Caco-2 (cell line): ENCODE measurements at places on chromosomes 5 and 9. TPM values are rescaled to one million over a fixed set of nuclear protein-coding genes. Genes with fewer than 3 reads are reported as not detected.

GRCh38 chr5:157999696-158000095 is 140.8 kb upstream of the CLINT1 start:
- H3K27ac ChIP-seq: no peak overlapping the region
- no peaks in the 10 kb centered on the region for H3K27me3 ChIP-seq
- DNase-seq: no peak
- no peak overlapping the region for H3K4me3 ChIP-seq
- H3K36me3 ChIP-seq: no peaks in the 10 kb centered on the region

SGCD gene
- total RNA-seq: 0.20 and 0.28 TPM in 2 replicates

FOXD4L6 gene
- total RNA-seq: not detected in 2 replicates

GRCh38 chr9:126380447-126380846 is 53.8 kb downstream of the MVB12B start:
- H3K27me3 ChIP-seq: no peaks in the 10 kb centered on the region
- no peak overlapping the region for H3K27ac ChIP-seq
- no peaks in the 10 kb centered on the region for H3K36me3 ChIP-seq
- H3K4me3 ChIP-seq: no peak overlapping the region

MED7 gene
- total RNA-seq: 14.6 and 17.3 TPM in 2 replicates

- H3K27ac ChIP-seq: no peak overlapping the region
- no peaks in the 10 kb centered on the region for H3K36me3 ChIP-seq
- DNase-seq: no peak
- H3K4me3 ChIP-seq: no peak overlapping the region
- H3K27me3 ChIP-seq: no peaks in the 10 kb centered on the region
These were observed 89.3 kb upstream of the IL12B start for GRCh38 chr5:159419576-159419975.

DNA sequence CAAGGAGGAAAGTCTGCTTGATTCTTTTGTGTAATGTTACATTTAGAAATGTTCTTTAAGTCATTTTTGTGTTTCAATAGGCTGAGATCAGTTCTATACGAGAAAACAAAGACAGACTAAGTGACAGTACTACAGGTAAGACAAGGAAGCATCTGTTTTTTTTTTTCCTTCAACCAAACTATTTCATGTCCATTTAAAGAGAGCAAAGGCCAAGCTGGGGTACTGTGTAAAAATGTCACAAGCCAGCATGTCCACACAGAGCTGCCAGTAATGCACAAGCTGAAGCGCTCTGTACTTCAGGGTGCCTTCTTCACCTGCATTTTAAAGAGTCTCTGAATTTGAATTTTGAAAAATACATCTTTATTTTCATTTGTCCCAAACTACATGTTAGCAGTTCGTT is 20.2 kb upstream of the TTC23L start:
- DNase-seq: no peak
- H3K27ac ChIP-seq: no peak overlapping the region
- no peaks in the 10 kb centered on the region for H3K27me3 ChIP-seq
- H3K4me1 ChIP-seq: peaks cover 14% of the 10 kb centered on the region; the same call in 1 of the 2 replicates
- H3K36me3 ChIP-seq: no peaks in the 10 kb centered on the region; the same call in 1 of the 2 replicates

- H3K36me3 ChIP-seq: no peaks in the 10 kb centered on the region
- H3K27ac ChIP-seq: no peak overlapping the region
- DNase-seq: no peak
- no peak overlapping the region for H3K4me3 ChIP-seq
- no peaks in the 10 kb centered on the region for H3K4me1 ChIP-seq
These were observed 195.0 kb downstream of the FBXO4 start for GRCh38 chr5:42120070-42120469.

DNA sequence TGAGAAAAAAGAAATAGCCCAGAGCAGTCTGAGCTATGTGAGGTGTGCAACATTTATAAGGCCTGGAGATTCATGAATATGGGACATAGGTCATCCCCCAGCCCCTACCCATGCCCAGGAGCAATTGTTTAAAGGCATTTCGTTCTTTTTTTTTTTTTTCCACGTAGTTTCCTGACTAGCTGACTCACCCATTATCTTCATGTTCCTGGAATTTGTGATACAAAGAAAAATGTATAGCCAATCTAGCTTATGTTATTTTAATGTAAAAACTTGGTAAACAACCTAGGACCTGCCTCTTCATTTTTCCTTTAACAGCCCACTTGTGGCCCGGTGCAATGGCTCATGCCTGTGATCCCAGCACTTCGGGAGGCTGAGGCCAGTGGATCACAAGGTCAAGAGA is 81.3 kb downstream of the OSTF1 start:
- DNase-seq: no peak
- H3K27me3 ChIP-seq: no peaks in the 10 kb centered on the region
- no peaks in the 10 kb centered on the region for H3K4me1 ChIP-seq

GRCh38 chr9:127223266-127223665 is 41.3 kb upstream of the GARNL3 start:
- no peaks in the 10 kb centered on the region for H3K36me3 ChIP-seq
- no peak overlapping the region for H3K4me3 ChIP-seq
- peaks cover 6% of the 10 kb centered on the region for H3K4me1 ChIP-seq
- H3K27me3 ChIP-seq: no peaks in the 10 kb centered on the region
- DNase-seq: no peak
- H3K27ac ChIP-seq: no peak overlapping the region

- no peaks in the 10 kb centered on the region for H3K4me1 ChIP-seq
- no peak overlapping the region for H3K4me3 ChIP-seq
- no peak overlapping the region for H3K27ac ChIP-seq
- peak; percentile 45 for DNase-seq
- H3K27me3 ChIP-seq: no peaks in the 10 kb centered on the region
These were observed 391.1 kb downstream of the ARHGEF28 start for GRCh38 chr5:74017112-74017511.

- H3K27me3 ChIP-seq: no peaks in the 10 kb centered on the region
- no peak overlapping the region for H3K27ac ChIP-seq
- no peaks in the 10 kb centered on the region for H3K36me3 ChIP-seq
- no peak overlapping the region for H3K4me3 ChIP-seq
- H3K4me1 ChIP-seq: no peaks in the 10 kb centered on the region
These were observed 155.2 kb downstream of the FRMD3 start for GRCh38 chr9:83383034-83383433.

- H3K36me3 ChIP-seq: no peaks in the 10 kb centered on the region
- DNase-seq: no peak
- no peak overlapping the region for H3K27ac ChIP-seq
- no peaks in the 10 kb centered on the region; the same call in 1 of the 2 replicates for H3K27me3 ChIP-seq
- H3K4me1 ChIP-seq: no peaks in the 10 kb centered on the region
- H3K4me3 ChIP-seq: no peak overlapping the region
These were observed 153.6 kb downstream of the TSSK1B start for GRCh38 chr5:113281194-113281593.

GRCh38 chr5:24899180-24899579 is 254.4 kb upstream of the CDH10 start:
- DNase-seq: no peak
- H3K27ac ChIP-seq: no peak overlapping the region
- no peaks in the 10 kb centered on the region for H3K27me3 ChIP-seq
- H3K4me1 ChIP-seq: no peaks in the 10 kb centered on the region
- H3K36me3 ChIP-seq: no peaks in the 10 kb centered on the region

- no peak for DNase-seq
- no peaks in the 10 kb centered on the region for H3K4me1 ChIP-seq
- H3K36me3 ChIP-seq: no peaks in the 10 kb centered on the region
- H3K4me3 ChIP-seq: no peak overlapping the region
These were observed 30.4 kb upstream of the DENND1A start for GRCh38 chr9:123960366-123960765.

DNA sequence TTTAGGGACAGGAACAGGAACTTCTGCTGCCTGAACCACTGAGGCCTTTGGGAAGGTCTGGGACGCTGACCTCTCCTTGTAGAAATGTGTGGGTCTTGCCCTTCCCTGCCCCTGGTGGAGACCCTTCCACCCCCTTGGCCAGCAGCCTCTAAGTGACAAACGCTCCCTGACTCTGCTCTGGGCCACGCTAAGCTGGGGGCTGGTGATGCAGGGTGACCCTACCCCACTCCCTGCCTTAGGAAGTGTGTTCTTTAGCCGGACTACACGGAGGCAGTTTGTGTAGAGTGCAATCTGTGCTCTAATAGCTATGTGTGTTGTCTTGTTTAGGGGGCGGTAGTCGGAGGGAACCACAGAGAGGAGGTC is 123.0 kb downstream of the COL23A1 start:
- no peaks in the 10 kb centered on the region for H3K27me3 ChIP-seq
- no peak overlapping the region for H3K27ac ChIP-seq
- peaks cover 7% of the 10 kb centered on the region; the same call in 1 of the 2 replicates for H3K4me1 ChIP-seq
- H3K36me3 ChIP-seq: no peaks in the 10 kb centered on the region

GRIN1 gene
- 1.9 and 3.7 TPM in 2 replicates for total RNA-seq

- no peaks in the 10 kb centered on the region for H3K27me3 ChIP-seq
- no peak overlapping the region for H3K27ac ChIP-seq
- no peak for DNase-seq
These were observed 177.8 kb upstream of the SGCD start for GRCh38 chr5:156149213-156149612.

GRCh38 chr5:113778147-113778546 is 264.7 kb downstream of the YTHDC2 start:
- no peaks in the 10 kb centered on the region for H3K27me3 ChIP-seq
- no peaks in the 10 kb centered on the region for H3K4me1 ChIP-seq
- no peak overlapping the region for H3K4me3 ChIP-seq
- no peaks in the 10 kb centered on the region for H3K36me3 ChIP-seq
- DNase-seq: no peak

PCDHA11 gene
- total RNA-seq: not detected in 2 replicates

FAM81B gene
- total RNA-seq: not detected in 2 replicates

DNA sequence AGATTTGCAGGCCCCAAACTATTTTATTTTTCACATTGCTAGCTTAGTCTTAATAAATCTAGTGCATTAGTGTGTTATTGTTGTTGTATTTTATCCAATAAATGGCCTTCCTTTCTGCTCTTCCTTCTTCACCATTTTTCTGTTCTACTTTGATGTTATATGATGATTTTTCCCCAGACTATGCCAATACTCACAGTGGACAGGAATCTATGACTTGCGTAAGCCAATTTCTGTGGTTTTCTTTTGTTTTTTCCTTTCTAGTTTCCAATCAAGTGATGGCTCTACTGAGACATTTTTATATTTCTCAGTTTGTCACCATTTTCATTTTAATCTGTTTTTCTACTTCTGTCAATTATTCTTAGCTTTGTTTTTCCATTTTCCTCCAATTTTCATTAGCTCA is 106.8 kb upstream of the FBXL7 start:
- no peak overlapping the region for H3K27ac ChIP-seq
- H3K27me3 ChIP-seq: no peaks in the 10 kb centered on the region
- H3K36me3 ChIP-seq: no peaks in the 10 kb centered on the region
- no peak for DNase-seq
- H3K4me1 ChIP-seq: no peaks in the 10 kb centered on the region
- no peak overlapping the region for H3K4me3 ChIP-seq

- no peak for DNase-seq
- H3K4me1 ChIP-seq: no peaks in the 10 kb centered on the region
- no peak overlapping the region for H3K4me3 ChIP-seq
- H3K36me3 ChIP-seq: no peaks in the 10 kb centered on the region
- H3K27me3 ChIP-seq: no peaks in the 10 kb centered on the region
These were observed 265.5 kb upstream of the ADRA1B start for GRCh38 chr5:159650803-159651202.

- H3K27ac ChIP-seq: no peak overlapping the region
- H3K4me3 ChIP-seq: no peak overlapping the region
- H3K4me1 ChIP-seq: peaks cover 12% of the 10 kb centered on the region; the same call in 1 of the 2 replicates
- peak; percentile 8 for DNase-seq
- H3K27me3 ChIP-seq: peaks cover 4% of the 10 kb centered on the region
These were observed 1.4 kb downstream of the EFNA5 start for GRCh38 chr5:107669096-107670031.

IFNA2 gene
- not detected in 2 replicates for total RNA-seq

GRCh38 chr9:102085548-102085947 is 347.1 kb upstream of the GRIN3A start:
- no peaks in the 10 kb centered on the region for H3K36me3 ChIP-seq
- no peaks in the 10 kb centered on the region for H3K4me1 ChIP-seq
- H3K4me3 ChIP-seq: no peak overlapping the region
- no peak for DNase-seq
- no peak overlapping the region for H3K27ac ChIP-seq

GRCh38 chr9:8338767-8339510 is 539.4 kb upstream of the DMAC1 start:
- H3K27me3 ChIP-seq: no peaks in the 10 kb centered on the region
- DNase-seq: no peak
- peaks cover 19% of the 10 kb centered on the region for H3K4me1 ChIP-seq
- H3K4me3 ChIP-seq: no peak overlapping the region
- no peak overlapping the region for H3K27ac ChIP-seq

CCDC183 gene
- 4.2 and 5.8 TPM in 2 replicates for total RNA-seq

AP3B1 gene
- total RNA-seq: 52.7 and 53.1 TPM in 2 replicates

GRCh38 chr5:180115326-180116076 is 43.9 kb upstream of the RNF130 start:
- DNase-seq: no peak
- H3K4me3 ChIP-seq: no peak overlapping the region
- H3K4me1 ChIP-seq: no peaks in the 10 kb centered on the region
- H3K27me3 ChIP-seq: no peaks in the 10 kb centered on the region

DNA sequence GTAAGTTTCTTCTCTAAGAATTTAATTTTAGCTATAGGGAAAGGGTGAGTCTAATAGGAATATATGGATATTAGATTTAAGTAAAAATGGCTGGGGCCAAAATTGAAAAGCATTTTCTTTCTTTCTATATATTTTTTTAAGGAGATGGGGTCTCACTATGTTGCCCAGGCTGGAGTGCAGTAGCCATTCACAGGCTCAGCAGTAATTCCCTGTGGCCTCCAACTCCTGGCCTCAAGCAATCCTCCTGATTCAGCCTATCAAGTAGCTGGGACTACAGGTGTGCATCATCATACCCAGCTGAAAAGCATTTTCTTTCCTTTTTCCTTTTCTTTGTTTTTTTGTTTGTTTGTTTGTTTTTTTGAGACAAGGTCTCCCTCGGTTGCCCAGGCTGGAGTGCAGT is 41.1 kb downstream of the CSNK1A1 start:
- H3K27me3 ChIP-seq: no peaks in the 10 kb centered on the region
- H3K4me3 ChIP-seq: no peak overlapping the region
- no peaks in the 10 kb centered on the region; the same call in 1 of the 2 replicates for H3K36me3 ChIP-seq
- no peak for DNase-seq
- no peak overlapping the region for H3K27ac ChIP-seq

DNA sequence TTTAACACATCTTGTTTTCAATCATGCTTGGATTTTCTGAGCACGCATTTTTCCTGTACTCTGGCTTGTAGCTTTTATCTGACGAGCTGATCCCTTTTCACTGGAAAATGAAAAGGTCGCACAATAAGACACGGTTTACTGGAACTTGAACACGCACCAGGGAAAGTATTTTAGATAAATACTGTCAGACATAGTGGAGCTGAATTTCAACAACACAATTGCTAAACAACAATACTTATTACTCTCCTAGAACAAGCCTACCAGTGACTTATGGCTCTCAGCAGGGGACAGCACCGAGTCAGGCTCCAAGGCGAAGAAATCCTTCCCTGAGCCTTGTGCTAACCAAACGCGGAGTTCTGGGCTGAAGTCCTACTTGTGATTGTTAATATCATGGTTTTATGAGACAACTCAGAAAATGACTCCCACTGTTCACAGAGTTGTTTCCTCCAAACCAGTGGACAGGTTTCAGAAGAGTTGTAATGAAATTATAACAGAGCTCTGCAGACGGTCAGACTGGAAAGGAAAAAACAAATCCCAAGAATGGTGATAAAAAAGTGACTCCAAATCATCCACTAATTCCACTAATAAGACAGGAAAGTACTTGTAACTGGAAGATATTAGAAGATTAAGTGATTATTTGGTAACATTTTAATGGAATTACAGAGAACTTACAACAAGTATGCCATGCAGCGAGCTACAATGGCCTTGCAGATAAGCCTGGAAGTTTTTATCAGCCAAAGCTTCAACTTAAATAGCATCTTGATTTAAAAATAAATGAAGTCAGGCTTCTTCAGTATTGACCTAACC is 359.6 kb downstream of the EBF1 start:
- no peak overlapping the region for H3K4me3 ChIP-seq
- DNase-seq: no peak
- no peak overlapping the region for H3K27ac ChIP-seq
- no peaks in the 10 kb centered on the region for H3K27me3 ChIP-seq
